ENCODE measurements at places on chromosomes 16 and 17.

GRCh38 chr17:50627782-50628601 lies 6.7 kb upstream of the ABCC3 start:
- no peak for DNase-seq

DNA sequence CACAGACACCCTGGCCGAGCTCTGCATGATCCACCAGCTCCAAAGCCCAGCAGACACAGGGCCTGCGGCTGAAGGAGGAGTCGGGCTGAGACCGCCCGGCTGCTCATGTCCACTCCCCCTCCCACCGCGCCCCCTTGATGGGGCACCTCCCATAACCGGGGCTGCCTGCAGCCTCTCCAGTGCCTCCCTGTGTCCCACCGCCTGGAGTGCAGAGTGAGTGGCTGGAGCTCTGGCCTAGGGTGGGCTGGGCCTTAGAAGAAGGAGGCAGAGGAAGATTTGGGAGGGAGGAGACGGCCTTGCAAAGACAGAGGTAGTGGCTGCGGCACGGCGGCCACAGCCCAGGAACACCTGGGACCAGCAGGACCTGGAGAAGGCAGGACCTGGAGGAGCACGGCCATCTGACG lies 4.0 kb downstream of the CBFA2T3 start:
- DNase-seq, result no peak

- no peak for DNase-seq
Measured at GRCh38 chr16:29025218-29025617, 40.4 kb downstream of the LAT start.

- DNase-seq, result no peak
Measured at GRCh38 chr17:71905376-71906031, 215.3 kb upstream of the SOX9 start.

DNA sequence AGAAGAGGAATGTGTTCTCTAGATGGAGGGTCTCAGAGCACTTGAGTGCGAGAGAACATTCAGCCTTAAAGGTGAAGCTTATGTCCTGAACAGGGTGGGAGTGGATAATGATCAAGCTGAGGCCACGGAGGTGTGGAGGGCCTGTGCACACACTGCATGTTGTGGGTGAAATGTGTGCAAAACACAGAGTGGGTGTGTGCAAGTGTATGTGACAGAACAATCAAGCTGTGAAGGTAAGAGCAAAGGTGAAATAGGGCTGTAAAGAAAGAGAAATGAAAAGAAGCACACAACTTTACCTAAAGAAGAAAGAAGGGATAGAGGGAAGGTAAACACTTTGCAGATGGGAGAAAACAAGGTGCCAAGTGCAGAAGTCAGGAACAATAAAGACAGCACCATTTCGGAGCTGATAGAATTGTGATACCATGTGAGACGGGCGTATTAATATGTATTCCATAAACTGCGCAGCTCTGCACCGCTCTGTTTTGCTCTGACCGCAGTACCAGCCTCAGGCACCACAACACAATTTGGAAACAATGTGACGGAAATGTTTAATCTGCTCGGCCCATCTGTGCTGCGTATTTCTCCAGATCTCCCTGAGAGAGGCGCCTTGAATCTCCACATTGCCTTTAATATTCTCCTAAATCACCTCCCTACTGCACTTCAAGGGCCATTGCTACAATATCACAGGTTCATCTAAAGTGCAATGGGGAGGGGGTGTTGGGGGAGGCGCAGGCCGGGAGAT lies 40.6 kb downstream of the SNX11 start:
- no peak for DNase-seq

DNA sequence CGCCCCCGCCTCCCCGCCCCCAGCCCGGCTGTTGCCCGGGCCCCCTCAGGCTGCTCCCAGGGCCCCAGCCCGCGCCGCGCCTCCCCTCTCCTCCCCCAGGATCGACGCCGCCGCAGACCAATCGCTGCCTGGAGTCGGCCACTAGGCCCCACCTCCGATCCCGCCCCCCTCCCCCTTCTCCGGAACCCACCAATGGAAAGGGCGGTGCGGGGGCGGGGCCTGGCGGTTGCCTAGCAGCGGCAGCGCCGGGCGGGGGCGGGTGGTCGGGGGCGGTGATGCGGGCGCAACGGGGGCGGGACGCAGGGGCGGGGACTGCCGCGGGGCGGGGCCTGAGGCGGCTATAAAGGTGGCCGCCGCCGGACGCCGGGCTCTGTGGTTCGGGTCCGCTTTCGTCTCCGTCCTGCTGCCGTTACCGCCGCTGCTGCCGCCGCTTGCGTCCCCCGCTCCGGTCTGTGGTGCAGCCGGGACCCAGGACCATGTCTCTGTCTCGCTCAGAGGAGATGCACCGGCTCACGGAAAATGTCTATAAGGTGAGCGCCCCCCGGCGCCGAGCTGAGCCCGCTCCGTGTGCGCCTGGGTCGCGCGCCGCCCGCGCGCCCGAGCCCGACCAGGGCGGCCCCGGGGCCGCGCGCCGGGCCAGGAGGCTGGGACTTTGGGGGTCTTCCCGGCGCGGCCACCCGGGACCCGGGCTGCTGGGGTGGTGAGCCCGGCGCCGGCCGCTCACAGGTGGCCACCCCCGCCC lies at the start of gene BAIAP2:
Gene BAIAP2 (plus strand): TSS at position 373 of the 742 bp plus-strand sequence. CDS start 104 bp downstream, at position 477.
- DNase-seq, result peak; percentile 98

DNA sequence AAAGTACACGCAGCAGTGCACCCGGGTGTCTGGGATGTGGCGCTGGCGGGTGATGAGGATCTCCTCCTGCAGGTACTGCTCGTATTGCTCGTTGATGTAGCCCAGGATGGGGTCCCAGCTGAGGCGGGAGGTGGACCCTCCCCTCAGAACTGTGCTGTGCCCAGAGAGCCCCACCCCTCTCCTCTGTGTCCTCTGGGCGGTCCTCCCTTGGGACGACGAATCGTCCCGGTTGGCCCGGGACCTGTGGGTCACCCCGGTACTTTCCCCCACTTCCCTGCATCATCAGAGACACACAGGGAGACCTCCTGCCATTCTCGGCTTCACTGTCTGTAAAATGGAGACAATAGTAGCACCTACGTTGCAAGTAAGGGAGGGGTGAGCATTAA lies 4.2 kb downstream of the SEPTIN12 start:
- DNase-seq, result no peak

DNA sequence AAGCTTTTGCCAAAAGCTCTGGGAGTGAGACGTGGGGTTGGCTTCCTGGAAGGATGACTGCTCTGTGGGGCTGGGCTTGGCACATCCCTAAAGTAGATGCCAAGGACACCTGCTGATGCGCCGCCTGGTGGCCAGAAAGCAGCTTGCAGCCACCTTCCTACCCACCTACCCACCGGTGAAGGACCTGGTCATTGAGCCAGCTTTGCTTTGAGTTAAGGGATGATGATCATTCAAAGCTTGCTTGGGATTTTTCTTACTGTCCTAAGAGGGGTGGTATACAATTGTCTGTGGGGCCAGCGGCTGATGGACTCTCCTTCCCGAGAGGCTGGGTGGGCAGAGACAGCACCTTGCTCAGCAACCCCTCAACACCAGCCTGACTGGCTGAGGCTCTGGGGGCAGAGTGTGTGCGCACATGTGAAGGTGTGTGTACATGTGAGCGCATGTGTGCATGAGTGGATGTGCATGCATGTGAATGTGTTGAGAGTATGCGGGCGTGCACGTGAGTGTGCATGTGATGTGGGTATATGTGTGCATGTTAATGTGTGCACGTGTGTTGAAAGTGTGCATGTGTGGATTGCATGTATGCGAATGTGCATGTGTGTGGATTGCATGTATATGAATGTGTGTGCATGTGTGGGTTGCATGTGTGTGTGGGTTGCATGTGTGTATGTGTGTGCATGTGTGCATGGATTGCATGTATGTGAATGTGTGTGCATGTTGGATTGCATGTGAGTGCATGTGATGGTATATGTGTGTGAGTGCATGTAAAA lies 18.6 kb downstream of the C1QTNF1 start:
- peak; percentile 83 for DNase-seq

DNA sequence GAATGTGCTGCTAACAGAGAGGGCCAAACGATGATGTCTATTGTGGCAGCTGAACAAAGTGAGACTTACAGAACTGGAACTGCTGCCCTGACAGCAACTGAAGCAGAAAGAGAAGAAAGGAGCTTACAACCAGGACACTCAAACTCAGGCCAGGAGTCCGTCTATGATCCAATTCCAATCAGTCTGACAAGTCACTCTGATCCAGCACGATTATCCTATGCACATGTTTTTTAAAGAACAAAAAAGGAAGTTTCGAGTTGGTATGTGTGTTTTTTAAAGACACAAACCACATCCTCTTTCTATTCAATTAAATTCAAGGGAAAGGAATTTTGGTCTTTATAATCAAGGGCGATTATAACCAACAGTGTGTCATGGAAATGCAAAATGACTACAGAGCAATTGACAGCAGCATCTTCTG lies 42.4 kb upstream of the MTMR4 start:
- DNase-seq, result no peak

GRCh38 chr17:64773836-64774761 lies 112.0 kb upstream of the SMURF2 start:
- no peak for DNase-seq

DNA sequence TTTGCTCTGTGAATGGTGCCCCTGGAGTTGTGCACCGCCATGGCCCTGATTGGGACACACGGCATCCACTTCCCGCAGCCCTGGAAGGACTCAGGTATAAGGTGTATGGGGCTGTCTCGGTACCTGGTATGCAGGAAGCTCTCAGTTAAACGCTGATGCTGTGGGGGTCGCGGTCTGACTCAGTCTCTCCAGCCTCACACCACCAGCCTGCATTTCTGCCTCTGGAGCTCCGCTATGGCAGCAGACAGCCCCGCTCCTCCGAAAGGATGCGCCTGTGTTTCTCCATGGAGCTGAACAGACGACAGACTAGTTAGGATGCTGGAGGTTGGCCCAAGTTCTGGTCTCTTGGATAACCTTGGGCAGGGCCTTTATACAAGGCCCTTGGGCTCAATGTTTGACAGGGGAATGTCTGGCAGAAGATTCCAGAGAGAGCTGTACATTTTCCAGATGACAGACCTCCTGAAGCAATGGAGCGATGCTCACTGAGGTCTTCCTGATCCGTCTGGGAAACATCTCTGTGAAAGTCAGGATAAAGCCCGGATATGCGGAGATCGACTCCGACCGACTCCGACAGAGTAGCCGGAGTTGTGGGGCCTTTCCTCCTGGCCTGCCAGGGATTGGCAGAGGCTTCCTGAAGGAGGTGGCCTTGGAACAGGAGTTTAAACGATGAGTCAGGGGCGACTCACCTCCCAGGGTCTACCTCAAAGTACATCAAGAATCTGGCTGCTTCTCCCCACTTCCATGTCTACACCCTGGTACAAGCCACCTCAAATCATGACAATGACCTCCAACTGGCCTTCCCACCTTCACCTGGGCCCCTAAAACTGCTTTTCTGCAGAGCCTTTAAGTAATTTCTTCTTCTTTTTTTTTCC lies 21.9 kb upstream of the BCAR1 start:
- no peak for DNase-seq

DNA sequence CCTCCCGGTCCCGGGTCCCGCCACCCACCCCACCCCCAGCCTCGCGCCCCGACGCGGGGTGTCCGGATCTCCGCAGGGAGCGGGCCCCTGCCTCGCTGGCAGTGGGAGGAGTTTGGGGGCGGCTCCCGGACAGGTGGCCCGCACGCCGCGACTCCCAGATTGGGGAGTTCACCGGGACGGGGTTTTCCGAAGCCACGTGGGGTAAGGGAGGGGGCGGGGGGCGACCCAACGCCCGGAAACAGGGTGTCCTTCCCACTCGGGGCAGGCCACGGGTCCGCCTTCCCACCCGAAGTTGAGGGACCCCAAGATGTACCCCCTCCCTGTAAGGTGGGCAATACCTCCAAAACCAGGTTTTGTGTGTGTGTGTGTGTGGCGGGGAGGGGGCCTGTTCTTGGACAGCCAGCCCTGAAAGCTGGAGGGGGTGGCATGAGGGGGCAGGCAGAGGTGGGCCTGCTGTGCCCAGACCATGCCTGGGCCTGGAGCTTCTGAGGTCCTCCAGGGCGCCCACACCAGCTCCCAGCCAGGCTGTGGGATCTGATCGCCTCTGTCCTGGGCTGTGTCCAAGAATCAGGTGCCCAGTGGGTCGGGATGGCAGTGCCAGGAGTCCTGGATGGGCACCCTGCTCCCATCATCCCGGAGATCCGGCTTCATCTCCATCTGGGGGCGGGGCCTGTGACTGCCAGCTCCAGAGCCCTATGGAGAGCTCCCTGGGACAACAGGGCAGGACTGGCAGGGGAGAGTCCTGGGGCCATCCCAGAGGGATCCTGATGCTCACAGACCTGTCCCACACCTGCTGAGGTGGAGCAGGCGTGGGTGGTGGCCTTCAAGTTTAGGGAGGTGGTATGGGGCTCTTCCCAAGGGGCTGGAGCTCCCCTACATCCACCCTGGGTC lies 767 bp downstream of the SYNGR2 start:
- DNase-seq, result peak; percentile 67

- DNase-seq, result no peak
Measured at GRCh38 chr16:19138601-19139000, 24.8 kb downstream of the ITPRIPL2 start.

DNA sequence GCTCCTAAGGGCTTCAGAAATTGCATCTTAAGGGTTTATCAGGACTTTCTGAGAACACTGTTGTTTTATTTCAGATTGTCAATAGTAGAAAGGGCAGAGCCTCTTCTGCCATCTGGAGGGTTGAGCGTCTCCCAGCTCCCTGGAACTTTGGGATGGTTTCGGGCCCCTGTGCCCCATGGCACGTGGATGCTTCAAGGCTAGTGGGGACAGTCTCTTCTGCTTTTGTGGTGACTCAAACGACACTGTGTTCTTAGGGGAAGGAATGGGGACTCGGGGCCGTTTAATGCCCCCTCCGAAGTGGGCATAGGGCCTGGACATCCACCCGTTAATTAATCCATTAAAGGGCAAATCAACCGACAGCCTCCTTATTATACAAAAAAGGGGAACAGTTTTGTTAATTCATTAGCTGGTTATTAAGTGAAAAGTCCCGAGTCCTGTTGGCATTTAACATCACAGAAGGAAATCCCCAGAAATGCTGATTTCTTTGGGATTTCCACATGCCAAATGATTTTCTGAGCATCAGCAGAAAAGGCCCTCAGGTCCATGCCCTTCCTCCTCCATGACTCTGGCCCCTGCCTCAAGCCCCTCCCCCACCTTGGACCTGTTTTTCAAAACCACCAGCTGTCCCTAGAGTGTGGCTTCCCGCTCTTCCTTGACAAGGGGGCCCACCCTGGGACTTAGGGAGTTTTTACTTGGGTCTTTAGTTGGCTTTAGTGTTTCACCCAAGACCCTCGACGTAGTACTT lies 68.7 kb downstream of the ARSG start:
- DNase-seq, result no peak

DNA sequence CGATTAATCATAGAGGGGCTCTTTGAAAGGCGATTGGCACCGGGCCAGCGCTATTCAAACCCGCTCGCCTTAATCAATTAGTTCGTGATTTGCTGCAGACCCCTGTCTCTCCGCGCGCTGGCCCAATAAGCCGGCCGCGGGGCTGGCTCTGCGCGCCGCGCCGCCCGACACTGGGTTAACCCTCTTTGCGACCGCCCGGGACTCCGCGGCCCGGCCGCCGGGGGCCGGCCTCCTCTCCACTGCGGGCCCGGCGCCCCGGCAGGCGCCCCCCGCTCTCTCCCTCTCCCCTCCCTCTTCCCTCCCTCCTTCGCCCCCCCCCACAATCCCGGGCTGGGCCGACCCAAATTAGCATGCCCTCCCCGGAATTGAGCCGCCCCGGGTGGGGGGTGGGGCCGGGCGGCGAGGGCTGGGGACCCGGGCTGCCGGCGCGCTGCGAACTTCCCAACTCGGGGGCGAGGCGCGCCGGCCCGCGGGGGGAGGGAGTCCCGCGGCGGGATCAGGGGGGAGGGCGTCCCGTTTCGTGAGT lies 428 bp upstream of the SALL1 start:
- DNase-seq, result no peak

All from activated CD4-positive, alpha-beta T cell treated with anti-CD3 and anti-CD28 coated beads, Interleukin-2, amount 50 U/mL, for 48 hours (primary cell).